ENCODE measurements at places on chromosomes 13 and 19. TPM values are rescaled to one million over a fixed set of nuclear protein-coding genes. Genes with fewer than 3 reads are reported as not detected.

- DNase-seq, result no peak
Observed at GRCh38 chr13:113401452-113402415, 37.8 kb upstream of the GRTP1 start.

DNA sequence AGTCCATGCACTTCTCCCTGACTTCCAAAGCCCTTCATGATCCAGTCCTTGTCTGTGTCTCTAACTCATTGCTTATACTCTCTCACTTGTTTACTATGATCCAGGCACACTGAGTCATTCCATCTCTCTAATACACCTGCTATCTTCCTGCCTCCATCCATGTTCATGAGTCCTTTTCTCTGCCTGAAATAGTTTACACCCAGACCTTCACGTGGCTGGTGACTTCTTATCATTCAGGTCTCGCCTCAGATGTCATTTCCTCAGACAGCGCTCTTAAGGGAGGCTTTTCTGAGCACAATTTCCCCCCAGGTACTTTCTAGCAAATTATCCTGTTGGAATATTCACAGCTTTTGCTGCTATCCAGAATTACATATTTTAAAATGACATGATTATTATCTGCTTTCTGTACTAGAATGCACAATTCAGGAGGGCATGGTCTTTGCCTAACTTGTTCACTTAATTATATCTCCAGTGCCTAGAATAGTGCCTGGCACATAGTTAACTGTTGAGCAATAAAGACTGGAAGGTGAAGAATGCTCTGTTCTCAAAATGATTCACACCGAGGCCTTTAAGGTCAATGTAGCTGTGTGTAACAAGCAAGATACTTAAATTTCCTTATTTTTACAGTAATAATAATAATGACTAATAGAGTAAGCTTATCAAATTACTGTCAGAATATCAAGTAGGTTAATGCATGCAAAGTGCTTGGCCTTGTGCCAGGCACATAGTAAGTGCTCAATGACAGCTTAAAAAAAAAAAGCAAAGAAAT is 183.7 kb upstream of the SPRY2 start:
- DNase-seq, result no peak

DNA sequence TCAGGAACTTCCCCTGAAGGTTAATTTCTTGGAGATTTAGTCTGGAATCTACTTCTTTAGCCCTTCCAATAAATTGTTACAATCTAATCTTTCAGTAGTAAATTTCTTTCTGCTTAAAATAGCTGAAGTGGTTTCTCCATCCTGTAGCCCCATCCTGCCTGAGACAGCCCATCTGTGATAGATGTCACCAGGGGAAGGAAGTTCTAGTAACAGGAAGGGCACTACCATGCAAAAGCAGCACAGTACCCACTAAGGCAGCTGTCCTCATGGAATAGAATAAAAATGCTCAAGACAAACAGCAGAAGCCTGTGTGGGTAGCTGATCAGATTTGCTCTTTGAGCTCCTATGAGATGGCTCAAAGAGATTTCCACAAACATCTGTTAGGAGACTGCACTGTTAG is 1036.5 kb downstream of the SLITRK5 start:
- no peak for DNase-seq

DNA sequence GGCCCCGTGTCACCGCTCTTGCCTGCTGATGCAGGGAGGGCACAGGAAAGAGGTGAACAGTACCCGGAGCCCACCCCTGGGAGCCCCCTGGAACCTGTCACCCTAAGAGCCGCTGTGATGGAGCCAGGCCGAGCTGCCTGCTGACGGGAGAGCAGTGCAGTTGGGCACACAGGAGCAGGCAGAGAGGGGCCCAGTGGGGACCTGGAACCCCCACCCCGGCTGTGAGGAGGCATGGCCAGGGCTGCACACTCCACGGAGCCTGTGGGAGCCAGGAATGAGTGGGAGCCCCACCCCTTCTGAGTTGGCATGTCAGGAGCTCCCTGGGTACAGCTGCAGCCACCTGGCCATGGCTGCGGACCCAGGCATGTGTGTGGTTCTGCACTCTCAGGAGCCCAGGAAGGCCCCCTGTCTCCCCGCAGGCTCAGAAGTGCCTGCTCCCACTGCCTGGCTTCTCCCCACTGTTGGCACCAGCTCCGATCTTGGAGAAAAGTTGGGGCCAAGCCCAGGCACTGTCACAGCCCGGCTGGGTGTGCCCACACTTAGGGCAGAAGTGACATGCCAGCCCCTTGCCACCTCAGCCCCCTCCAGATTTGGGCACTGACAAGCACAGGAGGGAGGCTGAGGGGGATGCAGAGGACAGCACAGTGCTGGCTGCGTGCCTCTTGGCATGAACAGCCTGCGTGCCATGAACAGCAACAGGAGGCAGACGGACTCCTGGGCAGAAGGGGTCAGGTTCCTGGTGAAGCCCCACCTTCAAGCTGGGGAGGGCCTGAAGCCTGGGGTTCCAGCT is 6.3 kb downstream of the CFAP97D2 start:
- DNase-seq, result no peak

GRCh38 chr13:28819735-28820098 is 422 bp upstream of the MTUS2 start:
- peak; percentile 86 for DNase-seq

GRCh38 chr13:33624740-33625139 is 193.2 kb upstream of the RFC3 start:
- DNase-seq, result no peak

GRCh38 chr13:19959141-19959830 is 759 bp downstream of the ZMYM2 start:
- peak; percentile 71 for DNase-seq

GRCh38 chr13:98548230-98548629 is 28.7 kb downstream of the STK24 start:
- DNase-seq, result no peak

DNA sequence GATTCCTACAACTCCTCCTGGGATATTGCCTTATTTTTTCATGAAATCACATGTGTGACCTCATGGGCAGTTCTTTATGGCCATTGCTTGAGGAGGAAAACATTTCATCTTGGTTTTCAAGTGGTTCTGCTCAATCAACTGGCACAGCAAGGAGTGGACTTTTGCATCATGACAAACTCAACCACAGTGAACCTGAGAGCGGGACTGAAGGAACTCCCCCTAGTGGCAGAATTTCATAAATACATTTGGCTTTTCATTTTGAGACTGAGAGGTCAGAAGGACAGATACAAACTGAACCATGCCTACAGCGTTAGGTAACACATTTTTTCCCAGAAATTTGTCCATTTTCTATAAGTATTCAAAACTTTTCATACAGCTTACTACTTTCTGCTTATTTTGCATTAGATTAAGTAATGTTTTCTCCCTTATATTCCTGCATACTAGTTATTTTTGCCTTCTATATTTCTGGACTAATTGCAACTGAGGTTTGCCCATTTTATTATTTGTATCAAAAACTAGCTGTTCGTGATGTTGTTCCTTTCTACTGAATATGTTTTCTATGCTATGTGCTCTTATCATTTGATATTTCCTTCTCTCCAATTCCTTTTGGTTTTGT is 13.4 kb upstream of the SIGLEC12 start:
- DNase-seq, result peak; percentile 65

DNA sequence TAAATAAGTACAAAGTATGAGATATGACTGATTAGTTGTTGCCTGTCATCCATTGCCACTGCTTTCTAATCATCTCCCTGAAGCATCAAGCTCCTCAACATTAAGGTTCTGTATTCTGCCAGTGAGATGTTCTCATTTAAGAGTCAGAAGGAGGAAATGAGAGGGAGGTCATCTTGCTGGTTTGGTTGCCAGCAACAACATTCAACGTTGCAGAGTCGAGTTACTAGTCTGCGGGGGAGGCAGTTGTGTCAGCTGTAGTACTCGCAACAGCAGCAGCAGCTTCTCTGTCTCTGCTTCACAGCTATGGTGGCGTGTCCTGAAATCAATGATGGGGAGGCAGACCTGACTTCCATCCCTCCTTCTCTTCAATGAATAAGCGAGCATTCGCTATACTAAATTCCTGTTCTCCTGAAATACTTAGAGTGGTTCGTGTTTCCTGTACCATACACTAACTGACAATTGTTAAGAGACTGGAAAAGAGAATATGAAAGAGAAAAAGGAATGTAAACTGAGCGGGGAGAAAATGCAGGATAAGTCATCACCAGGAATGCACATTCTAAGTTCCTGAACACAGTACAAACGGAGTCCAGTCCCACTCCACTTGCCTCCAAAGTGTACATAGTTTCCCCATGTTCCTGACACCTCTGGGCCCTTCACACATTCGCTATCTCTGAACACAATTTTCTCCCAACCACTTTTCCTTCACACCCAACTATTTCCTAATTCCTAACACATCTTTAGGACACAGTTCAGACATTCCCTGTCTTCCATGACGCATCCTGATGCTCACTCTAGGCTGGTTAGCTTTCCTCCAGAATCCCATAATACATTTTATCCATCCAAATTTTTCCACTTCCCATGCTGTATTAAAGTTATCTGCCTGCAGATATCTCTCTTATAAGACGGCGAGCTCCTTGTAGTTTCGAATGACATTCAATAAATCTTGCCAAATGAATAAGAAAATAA is 263.0 kb downstream of the KLF12 start:
- no peak for DNase-seq

DNA sequence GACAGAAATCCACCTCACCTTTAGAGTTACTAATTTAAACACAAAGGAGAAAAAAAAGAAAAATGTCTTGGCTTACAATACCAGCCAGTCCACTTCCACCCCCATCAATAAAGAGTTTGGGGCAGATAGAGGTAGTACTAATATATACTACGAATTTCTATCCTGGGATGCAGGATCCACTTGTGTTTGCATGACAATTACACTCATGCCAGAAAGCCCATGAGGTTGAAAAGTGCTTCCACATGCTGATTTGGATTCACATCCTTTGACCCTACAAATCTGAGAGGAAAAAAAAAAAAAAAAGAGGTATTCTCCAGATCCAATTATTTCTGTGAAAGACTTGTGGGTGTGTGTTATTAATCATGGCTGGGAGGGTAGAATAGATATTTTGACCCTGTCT is 335.2 kb downstream of the SLITRK1 start:
- no peak for DNase-seq

GRCh38 chr13:80256352-80256932 is 84.5 kb downstream of the SPRY2 start:
- DNase-seq, result no peak

- DNase-seq, result no peak
Observed at GRCh38 chr19:38742906-38743305, 1.4 kb downstream of the CAPN12 start.

DNA sequence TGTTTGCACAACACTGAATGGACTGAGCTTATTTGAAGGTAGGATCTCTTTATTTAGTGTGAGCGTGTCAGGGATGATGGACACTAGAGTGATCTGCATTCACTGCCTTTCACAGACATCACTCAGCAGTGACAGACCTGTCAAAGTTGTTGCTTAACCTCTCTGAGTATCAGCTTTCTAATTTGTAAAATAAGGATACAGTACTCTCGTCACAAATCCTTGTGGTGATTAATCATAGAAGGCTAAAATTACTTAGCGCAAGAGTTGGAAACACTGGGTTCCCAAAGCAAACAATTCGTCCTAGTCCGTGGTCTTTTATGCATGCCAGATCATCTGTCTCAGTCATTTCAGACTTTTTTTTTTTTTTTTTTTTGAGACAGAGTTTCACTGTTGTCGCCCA is 16.6 kb downstream of the CARD8 start:
- DNase-seq, result no peak

GRCh38 chr13:112069845-112070251 is 2.9 kb downstream of the SOX1 start:
- DNase-seq, result no peak

DNA sequence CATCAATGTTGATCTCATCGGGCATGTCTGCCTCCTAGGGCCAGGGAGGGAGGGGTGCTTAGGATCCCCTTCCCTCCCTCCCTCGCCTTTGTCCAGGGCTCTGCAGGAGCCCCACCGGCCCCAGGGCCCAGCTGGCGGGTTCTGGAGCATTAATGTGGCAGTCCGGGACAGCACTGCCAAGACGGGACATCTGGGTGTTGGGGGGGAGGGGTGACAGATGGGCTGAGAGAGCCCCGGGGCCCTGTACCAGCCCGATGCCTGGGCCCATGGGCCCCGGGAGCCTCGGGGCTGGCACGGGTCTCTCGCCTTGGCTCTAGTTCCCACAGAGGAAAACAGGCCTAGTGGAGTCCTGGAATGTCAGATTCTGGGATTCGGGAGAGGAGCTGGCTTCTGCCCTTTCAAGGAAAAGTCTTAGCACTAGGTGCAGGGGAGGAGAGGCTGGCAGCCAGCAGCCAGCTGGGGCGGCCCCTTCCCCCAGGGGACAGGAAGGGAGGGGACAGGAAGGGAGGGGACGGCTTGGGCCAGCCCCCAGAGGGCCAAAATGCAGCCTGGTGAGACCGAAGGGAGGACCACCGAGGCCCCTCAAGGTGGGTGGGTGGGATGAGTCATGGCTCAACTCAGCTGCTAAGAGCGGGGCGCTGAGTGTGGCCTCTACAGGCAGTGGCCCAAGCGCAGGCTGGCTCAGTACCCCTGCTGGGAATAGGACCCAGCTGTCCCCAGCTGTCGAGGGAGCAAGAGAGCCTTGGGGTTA is 3.1 kb downstream of the PPP1R14A start:
- peak; percentile 40 for DNase-seq

DNA sequence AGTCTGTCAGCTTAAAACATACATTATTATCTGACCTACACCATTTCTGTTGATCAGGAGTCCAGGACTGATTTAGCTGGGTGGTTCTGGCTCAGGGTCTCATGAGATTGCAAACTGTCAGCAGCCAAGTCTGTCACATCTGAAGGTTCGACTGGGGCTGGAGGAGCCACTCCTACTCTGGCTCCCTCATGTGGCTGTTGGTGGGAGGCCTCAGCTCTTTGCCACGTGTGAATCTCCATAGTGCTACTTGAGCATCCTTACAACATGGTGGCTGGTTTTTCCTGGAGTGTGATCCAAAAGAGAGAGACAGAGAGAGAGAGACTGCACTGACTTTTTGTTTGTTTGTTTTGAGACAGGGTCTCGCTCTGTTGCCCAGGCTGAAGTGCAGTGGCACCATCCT is 63.6 kb upstream of the NFIC start:
- no peak for DNase-seq

DNA sequence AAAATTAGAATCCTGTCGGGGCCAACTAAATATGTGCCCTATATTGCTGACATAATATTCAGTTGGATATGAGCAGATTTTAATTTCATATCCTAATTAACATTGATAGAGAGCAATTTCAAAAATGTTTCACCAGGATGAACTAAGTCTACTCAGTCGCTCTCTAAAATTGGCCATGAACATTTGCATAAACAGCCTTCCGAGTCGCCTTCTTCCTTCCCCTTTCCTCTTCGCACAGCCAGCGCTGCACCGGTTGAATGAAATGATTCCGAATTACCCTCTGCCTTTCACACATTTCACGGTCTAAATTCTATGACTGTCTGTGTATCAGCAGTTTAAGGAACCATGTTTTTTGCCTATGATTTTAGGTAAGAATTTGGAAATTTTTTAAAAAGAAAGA is 413.7 kb downstream of the LIG4 start:
- DNase-seq, result no peak

- no peak for DNase-seq
Observed at GRCh38 chr19:3140667-3141038, 4.8 kb downstream of the GNA15 start.

Gene CYP2A6
- 1.1 TPM for total RNA-seq

Gene KRTDAP
- total RNA-seq, result 1.6 TPM

Gene C5AR1
- total RNA-seq, result 0.43 TPM

Gene ZNF554
- total RNA-seq, result 5.3 TPM

Gene ZNF419
- total RNA-seq, result 9.4 TPM

All from hepatocyte (in vitro differentiated cells).